Chondrocyte (in vitro differentiated cells): ENCODE measurements at places on chromosomes 1 and 21. TPM values are rescaled to one million over a fixed set of nuclear protein-coding genes. Genes with fewer than 3 reads are reported as not detected.

ZMYND12 gene
- total RNA-seq = 0.30 to 0.56 TPM in 2 of 3 replicates, not detected in the other

ARHGAP29 gene
- 44.0 to 44.8 TPM (median 44.7 TPM) in 3 replicates for total RNA-seq

NID1 gene
- total RNA-seq = 73.0 to 102 TPM (median 99.1 TPM) in 3 replicates

FAM89A gene
- total RNA-seq = 17.2 to 20.2 TPM (median 19.7 TPM) in 3 replicates

NTRK1 gene
- not detected in 3 replicates for total RNA-seq

PLA2G2A gene
- total RNA-seq = not detected in 3 replicates

CFHR3 gene
- 0.31 TPM in 1 of 3 replicates, not detected in the others for total RNA-seq
